Right cardiac atrium (tissue), 5 donors: ENCODE measurements at places on chromosomes 6 and 20. TPM values are rescaled to one million over a fixed set of nuclear protein-coding genes. Genes with fewer than 3 reads are reported as not detected.

The EYA2 gene
- 1.6 TPM for total RNA-seq

GRCh38 chr6:90294989-90295853, 1.4 kb downstream of the BACH2 start:
- peak; percentile 76 for DNase-seq

DNA sequence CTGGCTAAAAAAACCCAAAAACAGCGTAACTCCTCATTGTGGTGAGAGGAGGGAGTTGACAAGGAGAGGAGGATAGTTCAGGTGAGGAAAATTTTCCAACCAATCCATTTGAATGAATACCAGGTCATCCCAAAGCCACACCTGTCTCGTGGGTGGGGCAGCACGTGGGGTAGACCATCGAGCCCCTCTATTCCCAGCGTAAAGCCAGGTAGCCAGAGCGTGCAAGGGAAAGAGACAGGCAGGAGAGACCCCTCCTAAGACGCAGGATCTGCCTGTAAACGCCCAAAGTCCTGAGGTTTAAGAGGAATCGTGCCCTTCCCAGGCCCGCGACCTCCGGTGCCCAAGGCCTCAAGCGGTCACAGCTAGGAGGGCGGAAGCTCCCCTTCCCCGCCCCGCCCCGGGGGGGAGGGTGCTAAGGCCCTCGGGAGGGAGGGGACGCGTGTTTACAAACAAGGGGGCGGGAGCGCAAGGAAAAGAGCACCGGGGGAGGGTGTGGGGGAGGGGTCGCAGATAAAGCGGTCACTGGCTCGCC, 712 bp downstream of the RXRB start:
- peak; percentile 89 for DNase-seq

The POLR3F gene
- 6.7 TPM for total RNA-seq

The PTCHD4 gene
- 0.49 TPM for total RNA-seq

The COL19A1 gene
- total RNA-seq: 6.0 TPM

GRCh38 chr6:11780097-11780428, 1.5 kb upstream of the ADTRP start:
- no peak for DNase-seq

DNA sequence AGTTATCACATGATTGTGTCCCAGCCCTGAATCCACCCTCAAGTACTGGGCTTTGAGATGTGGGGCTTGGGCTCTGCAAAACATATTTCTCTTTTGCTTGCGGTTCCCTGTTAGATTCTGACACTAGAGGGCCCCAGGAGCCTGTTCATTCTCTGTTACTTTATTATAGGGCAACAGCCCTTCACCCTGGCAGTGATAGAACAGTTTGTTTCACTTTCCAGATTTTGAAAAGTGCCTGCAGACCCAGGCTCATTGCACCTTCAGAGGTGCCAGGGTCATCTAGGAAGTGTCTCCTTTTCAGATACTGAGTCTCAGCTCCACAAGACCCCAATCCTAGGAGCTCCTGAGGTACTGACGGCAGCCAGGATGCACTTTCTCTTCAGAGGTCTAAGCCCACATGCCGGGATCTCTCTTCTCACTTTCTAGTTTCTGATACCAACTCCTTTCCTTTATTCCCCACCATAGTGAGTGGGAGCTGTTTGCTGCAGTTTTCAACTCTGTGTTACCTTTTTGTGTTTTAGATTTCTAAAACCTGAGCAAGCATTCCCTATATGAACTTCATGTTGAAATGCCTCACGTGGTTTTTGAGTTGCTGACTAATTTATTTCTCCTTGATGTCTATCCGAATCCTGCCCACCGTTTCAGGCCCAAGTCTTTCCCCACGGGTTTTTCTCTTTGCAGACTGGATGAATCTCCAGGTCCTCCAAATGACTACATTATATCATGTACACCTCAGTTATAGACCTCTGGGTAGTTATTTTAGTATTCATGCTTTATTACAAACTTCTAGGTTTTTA, 10.9 kb downstream of the ABT1 start:
- no peak for DNase-seq

The CCDC170 gene
- 1.4 TPM for total RNA-seq

The ENPP4 gene
- total RNA-seq: 29.9 TPM
